Caki2 (cell line): ENCODE measurements at places on chromosomes 6 and 20.

- no peak for DNase-seq
Measured at GRCh38 chr20:63178446-63178820, 37.5 kb downstream of the YTHDF1 start.

DNA sequence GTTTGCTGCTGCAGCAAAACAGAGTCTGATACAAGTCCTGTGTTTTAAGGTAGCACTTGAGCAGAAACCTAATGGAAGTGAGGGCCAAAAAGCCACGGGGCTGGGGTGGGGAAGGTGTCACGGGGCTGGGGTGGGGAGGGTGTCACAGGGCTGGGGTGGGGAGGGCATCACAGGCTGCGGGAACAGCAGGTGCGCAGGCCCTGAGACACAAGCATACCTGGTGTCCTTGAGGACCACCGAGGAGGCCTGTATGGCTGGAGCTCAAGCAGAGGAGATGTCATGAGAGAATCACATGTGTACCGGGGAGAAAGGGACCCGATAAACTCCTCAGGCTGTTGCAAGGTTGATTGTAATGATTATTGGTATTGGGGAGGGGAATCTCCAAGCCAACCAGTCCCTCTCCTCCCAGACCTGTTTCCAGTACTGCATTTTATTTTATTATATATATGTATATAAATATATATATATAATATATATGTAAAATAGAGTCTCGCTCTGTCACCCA is 13.6 kb upstream of the SPO11 start:
- no peak for DNase-seq

GRCh38 chr6:115514656-115515055 is 546.0 kb downstream of the FRK start:
- no peak for DNase-seq

DNA sequence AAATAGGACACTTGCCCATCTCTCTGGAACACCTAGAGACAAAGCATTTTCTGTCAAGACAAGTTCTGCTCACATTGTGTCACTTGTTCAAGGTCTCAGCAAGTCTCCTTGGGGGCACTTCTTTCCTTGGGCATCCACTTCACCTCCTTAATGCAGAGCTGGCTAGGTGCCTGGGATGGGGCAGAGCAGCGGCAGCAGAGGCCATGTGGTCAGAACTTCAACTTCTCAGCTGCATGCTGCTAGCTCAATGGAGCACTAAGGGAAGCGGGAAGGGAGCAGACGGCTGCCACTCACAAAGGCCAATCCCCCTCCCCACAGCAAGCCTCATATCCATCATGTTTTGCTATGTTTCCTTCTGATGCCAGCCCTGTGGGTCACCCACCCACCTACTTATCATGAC is 31.5 kb downstream of the NEDD9 start:
- no peak for DNase-seq

GRCh38 chr6:13428583-13429405 is 58.6 kb downstream of the GFOD1 start:
- no peak for DNase-seq

GRCh38 chr6:169046021-169046420 is 207.6 kb downstream of the THBS2 start:
- no peak for DNase-seq

DNA sequence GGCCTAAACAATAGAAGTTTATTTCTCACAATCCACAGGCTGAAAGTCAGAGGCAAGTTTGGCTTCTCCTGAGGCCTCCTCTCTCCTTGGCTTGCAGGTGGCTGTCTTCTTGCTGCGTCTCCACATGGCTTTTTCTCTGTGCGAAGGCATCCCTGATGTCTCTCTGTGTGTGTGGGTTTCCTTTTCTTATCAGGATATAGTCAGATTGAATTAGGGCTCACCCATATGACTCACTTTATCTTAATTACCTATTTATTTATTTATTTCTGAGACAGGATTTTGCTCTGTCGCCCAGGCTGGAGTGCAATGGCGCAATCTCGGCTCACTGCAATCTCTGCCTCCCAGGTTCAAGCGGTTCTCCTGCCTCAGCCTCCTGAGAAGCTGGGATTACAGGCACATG is 30.7 kb downstream of the LINC00237 start:
- peak; percentile 6 for DNase-seq

DNA sequence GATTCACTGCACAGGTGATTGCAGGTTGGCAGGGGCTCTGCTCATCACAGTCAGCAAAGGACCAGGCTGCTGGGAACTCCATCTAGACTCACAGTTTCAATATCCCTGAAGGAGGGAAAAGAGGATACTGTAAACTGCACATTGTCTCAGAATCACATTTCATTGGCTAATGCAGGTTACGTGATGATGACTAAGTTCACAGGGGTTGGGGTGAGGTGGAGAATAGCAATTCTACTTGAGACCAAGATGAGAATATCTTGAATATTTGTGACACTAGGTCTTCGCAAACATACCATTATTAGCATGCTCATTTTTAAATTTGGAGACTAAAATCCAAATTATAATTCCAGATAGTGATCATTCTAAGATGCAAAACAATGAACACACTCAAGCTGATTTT is 208.5 kb upstream of the CITED2 start:
- no peak for DNase-seq

DNA sequence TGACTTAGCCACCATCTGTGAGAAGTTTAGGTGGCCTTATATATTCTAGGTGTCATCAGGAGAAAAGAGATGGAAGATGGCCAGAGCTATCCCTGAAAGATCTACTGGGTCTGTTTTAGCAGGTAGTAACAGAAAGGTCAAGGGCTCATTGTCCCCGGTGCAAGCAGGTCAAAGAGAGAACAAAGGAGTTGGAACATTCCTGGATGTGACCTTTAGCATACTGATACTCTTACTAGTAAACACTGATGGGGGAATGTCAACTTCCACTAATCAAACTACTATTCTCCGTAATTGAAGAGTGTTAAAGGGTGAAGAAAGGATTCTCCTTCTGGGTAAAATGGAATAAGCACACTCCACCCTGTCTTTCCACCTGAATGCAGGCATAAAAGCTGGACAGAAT is 4.0 kb upstream of the MCUR1 start:
- no peak for DNase-seq

DNA sequence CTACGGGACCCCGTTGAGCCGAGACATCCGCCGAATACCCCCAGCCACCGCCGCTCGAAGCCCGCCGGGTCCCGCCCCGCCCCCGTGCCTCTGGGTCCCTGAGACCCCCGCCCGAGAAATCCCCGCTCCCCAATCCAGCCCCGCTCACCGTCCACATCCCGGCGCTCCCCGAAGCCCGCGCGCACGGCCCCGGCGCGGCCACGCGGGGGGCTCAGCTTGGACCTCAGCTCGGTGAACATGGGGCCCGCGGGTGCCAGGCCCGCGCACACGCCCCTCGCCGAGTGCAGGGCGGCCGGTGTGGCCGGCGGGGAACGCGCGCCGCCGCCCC is 249 bp downstream of the SAMD10 start:
- no peak for DNase-seq

DNA sequence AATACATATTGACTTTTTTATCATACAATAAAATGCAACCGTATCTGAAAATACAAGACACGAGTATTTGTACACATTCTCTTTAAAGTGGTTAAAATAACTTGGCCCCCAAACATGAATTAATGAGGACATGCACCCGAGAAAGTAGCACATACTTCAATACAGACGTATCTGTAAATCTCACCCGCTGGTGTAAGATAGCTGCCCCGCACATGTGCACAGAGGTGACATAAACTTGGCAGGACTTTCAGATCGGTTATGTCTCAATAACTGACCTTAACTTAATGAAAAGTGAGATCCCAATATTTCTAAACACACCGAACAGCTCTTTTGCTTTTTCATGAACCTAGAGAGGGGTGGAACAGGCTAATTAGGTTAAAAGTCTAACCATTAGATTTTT is 91.5 kb upstream of the RPS6KA2 start:
- DNase-seq = no peak

DNA sequence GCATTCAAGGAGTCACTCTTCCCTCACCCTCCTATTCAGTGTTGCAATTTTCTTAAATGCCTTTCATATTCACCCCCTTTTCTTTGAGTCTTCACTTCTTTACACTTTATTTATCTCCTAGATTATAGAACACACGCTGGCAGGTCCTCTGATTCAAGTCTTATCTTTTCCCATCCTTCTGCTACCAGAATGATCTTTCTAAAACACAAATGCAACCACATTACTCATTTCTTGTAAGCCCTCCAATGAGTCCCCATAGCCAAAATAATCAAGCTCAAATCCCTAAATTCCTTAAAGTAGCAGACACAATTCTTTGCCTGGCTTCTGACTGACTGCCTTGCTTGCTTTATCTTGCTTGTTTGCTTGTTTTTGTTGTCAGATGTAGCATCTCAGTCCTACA is 920.0 kb downstream of the TFAP2A start:
- DNase-seq = no peak

DNA sequence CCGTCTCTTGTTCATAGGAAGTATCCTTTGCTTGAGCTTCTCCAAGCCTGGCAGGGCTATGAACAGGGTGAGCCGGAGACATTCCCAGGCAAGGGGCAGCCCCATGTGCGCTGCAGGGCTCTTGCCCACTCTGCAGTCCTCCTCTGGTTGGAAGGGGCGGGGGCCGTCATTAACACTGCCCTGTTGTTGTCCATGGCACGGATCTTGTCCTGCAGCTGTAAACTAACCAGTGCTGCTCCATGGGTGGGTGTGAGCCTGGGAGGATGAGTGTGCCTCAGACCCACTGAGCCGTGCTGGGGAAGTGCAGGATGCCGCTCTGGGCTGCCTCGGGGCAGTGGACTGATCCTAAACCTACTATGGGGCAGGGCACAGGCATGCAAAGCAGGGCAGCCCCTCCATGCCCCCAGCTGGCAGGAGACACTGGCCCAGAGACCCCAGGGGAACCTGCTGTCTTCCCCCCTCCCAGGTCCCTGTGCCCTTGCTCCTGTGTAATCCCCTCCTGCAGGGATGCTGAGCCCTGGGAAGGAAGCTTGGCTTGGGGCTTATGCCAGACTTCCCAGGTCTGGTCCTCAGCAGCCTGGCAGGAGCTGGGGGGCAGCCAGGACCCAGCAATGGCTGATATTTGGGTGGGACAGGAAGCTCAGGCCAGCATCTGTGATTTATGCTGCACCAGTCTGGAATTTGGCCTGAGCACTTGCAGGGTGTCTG is 8.5 kb downstream of the EBF4 start:
- no peak for DNase-seq

DNA sequence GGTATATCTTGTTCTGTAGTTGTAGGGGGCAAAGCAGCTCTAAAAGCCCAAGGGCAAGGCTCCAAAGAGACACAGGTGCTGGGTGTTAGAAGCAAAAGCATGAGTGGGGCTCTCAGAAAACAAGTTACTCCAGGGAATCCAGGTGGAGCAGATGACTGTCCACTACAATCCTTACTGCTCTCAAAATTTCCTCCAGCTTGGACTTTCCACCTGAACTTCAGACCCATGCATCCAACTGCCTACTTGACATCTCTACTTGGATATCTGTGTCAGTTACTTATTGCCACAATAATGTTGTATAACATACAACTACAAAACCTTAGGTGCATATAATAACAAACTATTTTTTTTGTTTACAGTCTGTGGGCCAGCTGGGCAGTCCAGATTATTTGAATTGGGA is 22.8 kb upstream of the DTNBP1 start:
- DNase-seq = no peak

DNA sequence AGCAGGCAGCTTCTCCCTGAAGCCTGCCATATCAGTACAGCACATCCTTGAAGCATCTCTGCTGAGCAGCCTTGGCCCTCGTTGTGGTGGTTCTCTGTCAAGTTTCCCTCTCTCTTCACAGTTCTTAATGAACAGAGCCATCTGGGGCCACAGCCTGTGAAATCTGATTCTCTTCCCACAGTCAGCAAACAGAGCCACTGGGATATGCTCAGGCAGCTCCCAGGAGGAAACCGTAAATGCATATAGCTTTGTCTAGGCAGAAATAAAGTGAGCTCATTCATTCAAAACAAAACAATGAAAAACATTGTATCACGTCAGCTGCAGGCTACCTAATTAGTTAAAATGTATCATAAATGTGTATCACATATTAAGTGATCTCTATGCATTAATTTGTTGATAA is 80.3 kb downstream of the TBC1D7 start:
- DNase-seq = no peak

DNA sequence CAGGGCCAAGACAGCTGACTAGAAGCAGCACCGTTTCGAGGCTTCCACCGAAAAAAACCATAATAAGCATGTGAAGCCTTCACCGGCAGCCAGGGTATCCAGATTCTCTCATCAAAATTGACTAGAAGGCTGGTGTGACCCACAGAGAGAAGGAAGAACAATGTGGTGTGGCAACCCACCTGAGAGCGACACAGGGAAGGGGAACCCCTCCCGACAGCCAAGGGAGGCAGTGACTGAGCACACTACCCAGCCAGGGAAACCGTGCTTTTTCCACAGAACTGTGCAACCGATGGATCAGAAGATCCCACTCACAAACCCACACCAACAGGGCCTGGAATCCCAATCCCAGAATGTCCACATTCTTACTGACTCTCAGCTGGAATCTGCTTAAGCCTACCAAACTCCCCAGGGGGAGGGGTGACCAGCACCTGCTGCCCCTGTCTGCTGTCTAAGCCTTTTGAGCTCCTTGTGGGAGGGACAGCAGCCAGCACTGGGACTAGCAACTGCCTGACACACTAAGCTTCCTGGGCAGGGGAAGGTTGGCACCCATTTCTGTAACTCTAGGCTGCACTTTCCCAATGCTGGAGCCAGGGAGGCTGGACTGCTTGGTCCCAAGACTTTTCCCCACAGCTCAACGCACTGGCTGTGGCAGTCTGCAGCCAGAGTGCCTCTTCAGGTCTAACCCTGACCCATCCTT is 231.9 kb upstream of the FAM83B start:
- no peak for DNase-seq

GRCh38 chr6:79196912-79197311 is 37.6 kb downstream of the HMGN3 start:
- DNase-seq = no peak

- DNase-seq = peak; percentile 85
Measured at GRCh38 chr20:3222635-3223600, 13.6 kb downstream of the ITPA start.

DNA sequence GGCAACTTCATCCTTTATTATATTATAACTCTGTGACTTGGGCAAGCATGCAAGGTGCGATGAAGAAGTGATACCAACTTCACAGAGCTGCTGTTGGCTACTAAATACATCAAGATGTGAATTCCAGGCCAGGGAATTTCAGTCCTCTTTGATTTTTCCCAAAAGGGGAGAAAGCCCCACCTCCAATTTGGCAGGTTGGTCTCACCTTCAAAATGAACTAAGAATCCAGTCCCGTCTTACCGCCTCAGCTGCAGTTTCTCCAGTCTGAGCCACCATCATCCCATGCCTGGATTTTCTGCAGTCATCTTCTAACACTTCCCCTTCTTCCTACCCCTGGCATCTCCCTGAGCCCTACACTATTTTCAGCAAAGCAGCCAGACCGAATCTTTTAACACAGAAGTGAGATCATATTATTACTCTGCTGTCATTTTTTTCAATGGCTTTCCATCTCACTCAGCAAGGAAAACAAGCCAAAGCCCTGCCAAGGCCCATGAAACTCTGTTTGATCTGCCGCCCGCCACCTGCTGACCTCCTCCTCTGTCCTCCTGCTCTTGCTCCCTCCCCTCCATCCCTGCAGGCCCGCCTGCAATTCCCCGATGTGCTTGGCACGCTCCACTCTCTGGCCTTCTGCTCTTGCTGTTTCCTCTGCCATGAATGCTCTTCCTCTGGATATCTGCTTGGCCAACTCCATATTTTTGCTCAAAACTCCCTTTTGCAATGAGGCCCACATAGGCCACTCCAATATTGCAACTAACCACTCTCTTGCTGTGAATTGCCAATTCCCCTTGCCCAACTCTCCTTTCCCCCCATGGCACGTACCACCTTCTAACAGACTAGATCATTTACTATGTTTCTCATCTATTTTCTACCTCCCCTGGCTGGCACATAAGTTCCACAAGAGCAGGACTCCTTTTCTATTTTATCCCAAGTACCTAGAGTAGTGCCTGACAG is 46.0 kb upstream of the TAGAP start:
- DNase-seq = no peak

GRCh38 chr6:40599555-40599954 is 12.4 kb upstream of the LRFN2 start:
- DNase-seq = no peak
